ENCODE measurements at places on chromosomes 1 and 21. TPM values are rescaled to one million over a fixed set of nuclear protein-coding genes. Genes with fewer than 3 reads are reported as not detected.
A peak's percentile ranks its signal among the peaks of the same experiment; 100 is the strongest.

Gene RAB42
- 1.3 TPM for total RNA-seq

Gene UTP25
- 5.5 TPM for total RNA-seq

Gene CRYBG2
- not detected for total RNA-seq

Gene TSTD1
- total RNA-seq = not detected

Gene NOS1AP
- 6.2 TPM for total RNA-seq

DNA sequence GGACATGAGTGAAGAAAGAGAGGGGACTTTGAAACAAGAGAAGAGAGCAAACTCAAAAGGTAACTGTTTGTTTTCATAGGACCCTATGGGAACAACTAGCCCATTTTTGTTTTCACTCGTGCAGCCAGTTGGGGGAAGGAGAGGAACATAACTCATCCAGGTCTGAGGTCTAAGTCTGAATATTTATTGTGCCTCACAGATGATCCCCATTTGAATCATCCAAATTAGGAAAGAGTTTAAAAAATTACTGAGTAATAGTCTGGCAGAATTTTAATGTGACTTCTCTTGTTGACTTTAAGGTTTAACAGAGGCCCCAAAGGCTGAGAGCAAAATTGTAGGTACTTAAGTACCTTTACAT lies 10.4 kb upstream of the TSPAN2 start:
- no peak overlapping the region for H3K4me3 ChIP-seq
- H3K4me1 ChIP-seq = peaks cover 26% of the 10 kb centered on the region
- peaks cover 2% of the 10 kb centered on the region for H3K36me3 ChIP-seq
- H3K27ac ChIP-seq = no peak overlapping the region

DNA sequence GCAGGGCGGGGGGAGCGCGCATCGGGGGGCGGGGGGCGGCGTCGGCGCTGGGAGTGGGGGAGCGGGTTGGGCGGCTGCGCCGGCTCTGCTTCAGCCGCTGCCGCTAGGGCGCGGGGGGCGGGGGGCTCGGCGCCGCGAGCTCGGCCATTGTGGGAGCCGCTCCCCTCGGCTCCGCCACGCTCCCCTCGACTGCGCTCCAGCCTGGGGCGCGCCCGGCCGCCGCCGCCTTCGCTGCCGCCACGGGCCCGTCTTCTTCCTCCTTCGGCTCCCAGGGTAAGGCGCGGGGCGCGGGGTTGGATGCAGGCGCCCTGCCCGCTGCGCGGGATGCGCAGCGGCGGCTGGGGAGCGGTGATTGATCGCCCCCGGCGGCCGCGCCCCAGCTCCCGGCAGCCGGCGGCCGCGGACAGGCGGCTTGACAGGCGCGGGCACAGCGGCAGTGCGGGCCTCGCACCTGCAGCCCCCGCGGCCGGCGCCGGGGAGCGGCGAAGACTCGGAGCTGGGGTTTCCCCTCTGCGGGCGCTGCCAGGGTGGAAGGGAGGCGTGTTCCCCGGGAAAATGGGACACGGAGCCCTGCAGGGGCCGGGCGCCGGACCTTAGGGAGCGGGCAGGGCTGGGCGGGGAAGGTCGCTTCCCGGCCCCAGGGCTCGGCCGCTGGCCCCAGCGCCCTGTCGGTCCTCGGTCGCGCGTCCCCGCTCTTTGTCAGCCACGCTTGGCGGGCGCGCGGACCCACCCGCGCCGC lies 55.3 kb downstream of the NDUFS5 start:
- H3K4me1 ChIP-seq = peaks cover 4% of the 10 kb centered on the region
- DNase-seq = peak; percentile 58

GRCh38 chr1:1441002-1441888 lies 5.8 kb downstream of the VWA1 start:
- H3K27me3 ChIP-seq = no peaks in the 10 kb centered on the region
- H3K36me3 ChIP-seq = no peaks in the 10 kb centered on the region
- no peak overlapping the region for H3K27ac ChIP-seq
- no peak for DNase-seq

GRCh38 chr1:112504001-112504660 lies 4.6 kb upstream of the WNT2B start:
- no peak for DNase-seq
- H3K27me3 ChIP-seq = peaks cover 11% of the 10 kb centered on the region
- H3K27ac ChIP-seq = no peak overlapping the region
- no peaks in the 10 kb centered on the region for H3K36me3 ChIP-seq
- H3K4me3 ChIP-seq = no peak overlapping the region

DNA sequence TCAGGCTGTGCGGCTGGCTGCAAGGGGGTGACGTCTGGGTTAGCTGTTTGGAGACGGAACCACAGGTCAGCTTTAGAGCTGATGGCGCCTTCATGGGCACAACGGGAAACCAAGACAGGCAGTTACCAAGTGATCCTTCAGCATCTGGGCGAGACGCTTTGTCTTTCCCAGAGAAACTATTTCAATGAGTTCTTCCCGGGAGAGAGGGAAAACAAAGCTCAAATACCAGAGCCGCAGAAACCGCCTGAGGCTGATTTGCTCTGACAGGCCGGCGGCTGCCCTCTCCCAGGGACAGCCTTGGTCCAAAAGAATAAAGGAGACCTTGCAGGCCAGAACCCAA lies 76.5 kb downstream of the CD58 start:
- H3K4me3 ChIP-seq = no peak overlapping the region
- H3K27ac ChIP-seq = peak overlapping the region; percentile 92
- no peaks in the 10 kb centered on the region for H3K36me3 ChIP-seq
- no peaks in the 10 kb centered on the region for H3K27me3 ChIP-seq
- peaks cover 82% of the 10 kb centered on the region for H3K4me1 ChIP-seq

DNA sequence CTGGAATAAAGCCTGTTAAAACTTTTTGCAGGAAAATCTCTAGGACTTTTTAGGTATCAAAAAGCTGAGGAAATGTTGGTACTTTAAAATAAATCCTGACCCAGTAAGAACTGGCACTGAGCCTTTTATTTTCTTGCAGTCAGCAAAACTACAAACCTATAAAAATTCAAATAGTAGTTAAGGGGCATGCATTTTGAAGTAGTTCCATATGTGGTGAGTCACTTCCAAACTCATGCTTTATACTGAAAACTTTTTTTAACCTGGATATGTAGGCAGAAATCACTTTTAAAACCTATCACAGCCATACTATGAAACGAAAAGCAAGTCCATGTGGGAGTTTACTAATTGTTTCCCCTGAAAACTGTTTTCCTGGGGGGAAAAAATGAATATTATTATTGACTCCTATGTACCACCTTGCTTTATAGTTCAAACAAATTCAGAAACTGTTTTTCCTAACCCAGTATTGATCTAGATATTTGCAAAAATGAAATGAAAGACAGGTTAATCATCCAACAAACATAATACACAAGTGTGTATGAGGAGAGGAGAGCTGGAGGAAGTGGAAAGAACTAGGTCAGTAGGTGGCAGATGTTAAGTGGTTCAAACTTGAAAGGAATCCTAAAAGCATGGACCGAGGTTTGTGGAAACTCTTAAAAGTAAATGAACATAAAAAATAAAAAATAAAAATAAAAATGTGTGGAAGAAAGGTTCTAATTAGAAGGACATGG lies 30.5 kb downstream of the NRIP1 start:
- no peaks in the 10 kb centered on the region for H3K36me3 ChIP-seq
- peaks cover 20% of the 10 kb centered on the region for H3K4me1 ChIP-seq
- H3K27ac ChIP-seq = peak overlapping the region; percentile 62
- no peak for DNase-seq
- H3K4me3 ChIP-seq = no peak overlapping the region

Measured in chondrocyte (in vitro differentiated cells).